Activated naive CD4-positive, alpha-beta T cell (primary cell): ENCODE measurements at places on chromosomes 16 and 17.

DNA sequence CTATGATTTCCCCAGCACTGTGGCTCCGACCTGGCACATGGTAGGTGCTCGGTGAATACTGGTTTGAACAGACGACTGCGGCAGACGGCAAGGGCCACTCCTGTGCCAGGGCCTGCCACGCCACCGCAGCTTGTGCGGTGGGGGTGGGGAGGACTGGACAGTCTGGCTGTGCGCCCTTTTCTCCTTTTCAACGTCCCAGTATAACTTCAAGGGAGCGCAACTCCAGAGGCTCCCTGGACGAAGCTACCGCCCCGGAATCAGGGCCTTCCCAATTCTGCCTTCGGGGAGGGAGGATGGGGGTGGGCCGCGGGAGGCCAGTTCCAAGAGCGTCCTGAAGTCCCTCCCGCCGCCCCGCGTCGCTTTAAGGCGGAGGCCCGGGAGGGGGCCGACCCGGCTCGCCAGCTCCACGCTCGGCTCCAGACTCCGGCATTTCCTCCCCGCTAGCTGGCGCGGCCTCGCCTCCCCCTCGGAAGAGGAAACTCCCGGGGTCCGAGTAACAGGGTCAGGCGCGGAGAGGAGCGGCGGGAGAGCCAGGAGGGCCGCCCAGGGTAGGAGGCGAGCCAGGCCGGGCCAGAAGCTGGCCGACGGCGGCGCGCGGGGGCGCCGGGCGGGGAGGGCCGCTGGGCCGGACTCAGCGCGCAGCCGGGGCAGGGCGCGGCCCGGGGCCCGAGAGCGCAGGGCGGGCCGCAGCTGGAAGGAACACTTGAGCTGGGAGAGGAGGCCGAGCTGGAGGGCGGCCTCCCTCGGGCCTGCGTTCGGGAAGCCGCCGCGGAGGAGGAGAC, at the start of gene ITPRIPL2:
Gene ITPRIPL2, plus strand, starts transcription at position 388 of the 782 bp plus-strand sequence. CDS start 498 bp downstream, outside the sequence.
- no peak for DNase-seq

GRCh38 chr17:81223762-81224130, 981 bp upstream of the CEP131 start:
- no peak for DNase-seq

DNA sequence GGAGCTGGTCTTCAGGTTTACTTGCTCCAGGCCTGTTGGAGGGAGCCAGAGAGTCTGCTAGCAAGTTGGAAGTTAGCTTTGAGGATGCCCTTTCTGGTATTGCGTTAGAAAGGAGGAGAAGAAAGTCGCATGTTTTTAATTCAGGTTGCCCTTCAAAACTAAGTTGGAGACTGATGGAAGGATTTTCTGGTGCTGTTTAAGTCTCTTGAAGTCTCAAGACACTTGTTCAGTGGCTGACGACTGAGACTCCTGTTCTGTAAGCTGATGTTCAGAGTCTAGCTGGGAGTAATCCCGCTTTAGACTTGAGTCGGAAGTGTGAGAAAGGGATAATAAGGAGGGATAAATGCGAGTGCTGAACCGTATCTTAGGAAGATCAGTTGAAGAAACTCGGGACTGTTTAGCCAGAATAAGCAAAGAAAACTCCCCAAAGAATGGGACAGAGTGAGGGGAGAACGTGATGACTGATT, 740 bp downstream of the AATF start:
- DNase-seq: no peak

- no peak for DNase-seq
These were observed 9.9 kb upstream of the ATP1B2 start for GRCh38 chr17:7640783-7641182.

- no peak for DNase-seq
These were observed 50.0 kb upstream of the AKAP1 start for GRCh38 chr17:57034807-57035754.

GRCh38 chr16:1771864-1772361, 570 bp upstream of the NME3 start:
- no peak for DNase-seq

- DNase-seq: no peak
These were observed 21.2 kb upstream of the MYO15B start for GRCh38 chr17:75566416-75566815.

GRCh38 chr16:30004424-30004776, 6.4 kb downstream of the DOC2A start:
- DNase-seq: no peak

GRCh38 chr17:73311428-73311780, 397 bp downstream of the CDC42EP4 start:
- no peak for DNase-seq

GRCh38 chr16:81551151-81551808, 106.7 kb downstream of the CMIP start:
- no peak for DNase-seq

GRCh38 chr17:75856062-75856756, 1.1 kb upstream of the WBP2 start:
- peak; percentile 33 for DNase-seq

DNA sequence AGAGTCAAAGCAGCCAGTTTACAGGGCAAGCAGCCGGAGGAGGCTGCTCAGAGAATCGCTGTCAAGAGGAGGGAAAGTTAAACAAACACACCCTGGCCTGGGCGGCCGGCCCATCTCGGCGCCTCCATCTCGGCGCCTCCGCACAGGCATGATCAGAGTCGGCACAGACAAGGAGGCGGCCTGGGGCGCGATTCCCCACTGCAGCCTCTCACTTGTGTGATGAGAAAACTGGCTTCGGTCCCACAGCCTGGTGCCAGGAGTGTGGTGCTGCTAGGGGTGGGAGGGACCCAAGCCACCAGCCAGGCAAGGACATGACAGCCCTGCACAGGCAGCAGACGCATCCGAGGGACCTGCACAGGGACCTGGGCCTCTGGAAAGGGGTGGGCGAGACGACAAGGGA, 17.7 kb downstream of the SLC38A10 start:
- no peak for DNase-seq

DNA sequence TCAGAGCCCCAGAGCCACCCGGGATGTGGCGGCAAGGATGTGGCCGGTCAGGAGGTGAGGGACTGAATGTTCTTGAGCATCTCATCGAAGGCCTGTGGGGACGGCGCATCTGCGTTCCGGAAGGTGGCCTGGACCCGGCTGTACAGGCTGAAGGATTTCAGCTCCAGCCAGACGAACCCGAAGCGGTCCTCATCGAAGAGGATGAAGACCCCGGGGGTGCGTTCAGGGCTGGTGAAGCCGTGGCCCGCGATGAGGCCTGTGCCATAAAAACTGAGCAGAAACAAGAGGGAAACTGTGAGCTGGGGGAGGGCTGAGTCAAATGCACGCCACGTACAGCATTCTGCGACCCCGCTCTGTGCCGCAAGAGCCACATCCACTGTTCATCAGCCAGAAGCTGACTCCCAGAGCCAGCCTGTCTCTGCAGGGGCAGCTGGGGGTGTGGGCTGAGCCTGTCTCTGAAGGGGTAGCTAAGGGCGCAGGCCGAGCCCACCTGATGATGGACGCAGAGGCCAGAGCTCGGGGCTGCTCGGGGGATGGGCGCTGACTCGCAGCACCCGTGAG, 14.1 kb upstream of the C16orf95 start:
- no peak for DNase-seq

GRCh38 chr17:54736573-54736972, 164.1 kb upstream of the TOM1L1 start:
- no peak for DNase-seq

DNA sequence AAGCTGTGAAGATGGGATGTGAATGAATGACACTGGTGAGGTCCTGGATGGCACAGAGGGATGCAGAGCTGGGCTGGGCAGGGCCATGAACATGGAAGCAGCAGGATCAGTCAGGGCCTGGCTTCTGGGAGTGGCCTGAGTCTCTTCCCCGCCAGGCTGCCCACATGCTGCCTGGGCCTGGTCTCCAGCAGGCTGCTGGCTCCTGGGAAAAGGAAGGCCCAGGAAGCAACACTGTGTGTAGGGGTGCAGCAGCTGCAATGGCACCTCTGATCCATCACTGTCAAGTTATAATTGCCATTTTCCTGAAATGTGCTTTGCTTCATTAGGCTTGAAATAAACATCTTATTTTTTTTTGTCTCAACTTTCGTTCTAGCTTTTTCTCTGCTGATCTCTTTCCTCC, 260.2 kb upstream of the N4BP1 start:
- DNase-seq: no peak

GRCh38 chr17:82232322-82232820, 3.5 kb downstream of the SLC16A3 start:
- no peak for DNase-seq

- no peak for DNase-seq
These were observed 11.4 kb downstream of the CCR7 start for GRCh38 chr17:40553694-40554534.

DNA sequence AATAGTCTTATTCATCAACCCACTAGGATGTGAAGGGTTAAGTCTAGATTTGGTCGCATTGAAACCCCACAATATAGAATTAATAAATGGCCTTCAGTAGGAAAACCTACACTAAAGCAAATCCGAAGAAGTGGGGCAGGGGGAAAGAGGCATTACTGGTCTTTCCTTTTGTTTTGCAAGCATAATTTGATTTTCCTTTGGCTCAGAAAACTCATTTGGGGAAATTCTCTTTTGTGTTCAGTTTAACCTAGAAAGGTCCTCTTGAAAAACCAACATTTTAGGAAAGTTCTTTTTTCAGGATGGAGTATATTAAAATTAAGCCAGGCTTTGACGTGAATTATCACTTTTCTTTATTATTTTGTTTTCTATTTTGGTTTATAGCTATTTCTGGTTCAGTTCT, 31.7 kb downstream of the ERCC4 start:
- no peak for DNase-seq

DNA sequence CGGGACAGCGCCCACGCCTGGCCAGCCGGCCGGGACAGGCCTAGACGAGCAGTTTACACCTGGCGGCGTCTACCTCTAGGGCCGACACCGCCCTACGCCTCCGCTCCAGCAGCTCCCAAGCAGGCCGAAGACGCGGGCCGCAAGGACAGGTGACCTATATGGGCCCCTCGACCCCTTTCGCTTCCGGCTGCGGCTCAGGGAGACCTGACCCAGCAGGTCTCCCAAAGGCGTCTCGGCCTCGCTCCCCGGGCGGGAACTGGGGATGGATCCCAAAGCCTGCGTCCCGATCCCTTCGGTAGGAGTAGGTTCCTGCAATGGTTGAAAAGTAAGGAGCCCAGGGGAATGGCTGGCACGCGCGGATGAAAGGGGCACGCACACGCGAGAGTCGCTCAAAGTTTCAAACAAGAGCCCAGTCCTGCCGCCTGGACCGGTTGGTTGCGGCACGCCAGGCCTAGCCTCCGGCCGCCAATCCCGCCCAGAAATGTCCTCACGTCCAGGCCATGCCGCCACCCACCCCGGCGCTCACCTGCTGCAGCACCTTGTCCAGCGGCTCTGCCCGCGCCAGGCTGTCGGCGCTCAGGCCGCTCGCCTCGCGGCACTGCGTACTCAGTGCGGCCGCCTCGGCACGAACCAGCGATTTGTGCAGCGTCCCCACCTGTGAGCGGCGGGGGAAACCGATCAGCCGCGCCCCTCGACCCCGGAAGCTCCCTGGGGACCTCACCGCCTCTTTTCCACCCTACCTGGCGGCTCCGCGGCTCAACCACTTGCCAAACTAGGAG, 630 bp downstream of the ESRP2 start:
- no peak for DNase-seq

GRCh38 chr17:4004517-4005295, 40.5 kb upstream of the ATP2A3 start:
- DNase-seq: peak; percentile 58

- DNase-seq: no peak
These were observed 750.9 kb upstream of the GOT2 start for GRCh38 chr16:59484833-59485516.

DNA sequence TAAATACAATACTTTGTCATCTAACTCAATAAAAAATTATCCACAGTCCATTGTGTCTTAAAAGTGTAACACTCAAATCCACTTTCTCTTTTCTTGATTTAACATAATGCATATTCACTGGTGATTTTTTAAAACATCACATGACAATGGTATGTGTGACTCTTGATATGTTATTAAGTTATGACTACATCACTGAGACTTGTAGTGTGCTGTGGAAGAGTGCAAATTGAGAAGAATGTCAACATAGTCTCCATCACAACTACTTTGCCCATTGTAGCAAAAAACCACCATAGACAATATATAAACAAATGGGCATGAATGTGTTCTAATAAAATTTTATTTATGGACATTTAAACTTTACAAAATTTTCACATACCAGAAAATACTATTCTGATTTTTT, 380.7 kb upstream of the PMFBP1 start:
- DNase-seq: no peak

DNA sequence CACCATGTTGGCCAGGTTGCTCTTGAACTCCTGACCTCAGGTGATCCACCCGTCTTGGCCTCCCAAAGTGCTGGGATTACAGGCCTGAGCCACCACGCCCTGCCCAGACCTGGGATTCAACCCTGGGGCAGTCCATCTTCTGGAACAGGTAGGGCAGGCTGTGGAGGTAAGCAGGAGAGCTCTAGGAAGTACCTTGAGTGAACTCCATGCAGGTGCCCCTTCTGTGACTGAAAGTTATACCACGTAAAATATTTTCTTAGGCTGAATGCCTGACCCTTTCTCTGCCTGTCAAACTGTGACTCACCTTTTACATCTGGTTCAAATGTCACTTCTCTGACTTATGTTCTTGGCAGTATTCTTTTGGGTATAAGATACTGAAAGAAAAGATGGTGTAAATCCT, 86.7 kb upstream of the ELAC2 start:
- DNase-seq: no peak

DNA sequence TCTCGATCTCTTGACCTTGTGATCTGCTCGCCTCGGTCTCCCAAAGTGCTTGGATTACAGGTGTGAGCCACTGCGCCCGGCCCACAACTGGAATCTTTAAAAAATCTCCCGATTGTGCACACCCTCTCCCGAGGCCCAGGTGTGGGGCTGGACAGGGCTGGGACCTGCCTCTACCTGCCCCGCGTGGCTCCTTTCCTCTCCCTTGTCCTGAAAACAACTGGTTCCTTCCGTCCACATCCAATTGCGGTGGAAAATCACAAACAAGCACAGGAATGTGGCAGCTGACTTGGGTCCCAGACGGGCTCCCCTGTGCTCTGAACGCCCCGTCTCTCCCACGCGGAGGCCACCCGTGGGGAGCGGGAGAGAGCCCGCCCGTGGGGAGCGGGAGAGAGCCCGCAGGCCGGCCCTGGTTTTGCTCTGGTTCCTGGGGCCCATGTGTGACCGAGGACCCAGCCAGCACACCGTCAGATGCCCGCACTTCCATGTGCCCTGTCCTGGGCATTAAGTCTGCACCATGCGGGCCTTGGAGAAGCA, 3.0 kb upstream of the TMEM204 start:
- no peak for DNase-seq
